Coronary artery (tissue), 2 donors: ENCODE measurements at places on chromosomes 11 and 22.

DNA sequence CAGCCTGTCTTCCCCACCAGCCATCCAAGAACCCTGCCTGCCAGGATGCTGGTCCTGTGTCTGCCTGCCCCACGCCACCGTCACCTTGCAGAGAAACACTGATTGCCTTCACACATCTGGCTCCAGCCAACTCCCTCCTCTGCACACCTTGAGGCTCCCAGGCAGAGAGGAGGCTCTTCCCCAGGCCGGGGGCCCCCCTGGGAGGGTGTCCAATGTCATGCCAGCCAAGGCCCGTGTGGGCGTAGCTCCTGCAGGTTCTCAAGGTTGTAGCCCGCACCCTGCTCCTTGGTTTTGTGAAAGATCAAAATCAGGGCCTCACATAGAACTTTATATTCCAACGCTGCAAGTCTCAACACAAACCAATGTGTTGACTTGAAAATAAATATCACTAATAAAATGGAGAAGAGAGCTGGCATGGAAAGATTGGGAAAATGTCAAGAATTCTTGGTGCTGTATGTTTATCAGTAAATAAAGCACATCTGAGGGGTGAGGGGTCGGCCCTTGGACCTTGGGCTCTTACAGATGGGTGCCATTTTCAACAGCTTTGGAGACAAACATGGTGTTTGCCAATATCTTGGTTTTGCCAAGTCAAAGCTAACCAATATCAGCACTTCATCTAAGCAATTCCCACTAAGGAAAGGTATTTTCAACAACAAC, 6.7 kb upstream of the PPARA start:
- no peak for DNase-seq

DNA sequence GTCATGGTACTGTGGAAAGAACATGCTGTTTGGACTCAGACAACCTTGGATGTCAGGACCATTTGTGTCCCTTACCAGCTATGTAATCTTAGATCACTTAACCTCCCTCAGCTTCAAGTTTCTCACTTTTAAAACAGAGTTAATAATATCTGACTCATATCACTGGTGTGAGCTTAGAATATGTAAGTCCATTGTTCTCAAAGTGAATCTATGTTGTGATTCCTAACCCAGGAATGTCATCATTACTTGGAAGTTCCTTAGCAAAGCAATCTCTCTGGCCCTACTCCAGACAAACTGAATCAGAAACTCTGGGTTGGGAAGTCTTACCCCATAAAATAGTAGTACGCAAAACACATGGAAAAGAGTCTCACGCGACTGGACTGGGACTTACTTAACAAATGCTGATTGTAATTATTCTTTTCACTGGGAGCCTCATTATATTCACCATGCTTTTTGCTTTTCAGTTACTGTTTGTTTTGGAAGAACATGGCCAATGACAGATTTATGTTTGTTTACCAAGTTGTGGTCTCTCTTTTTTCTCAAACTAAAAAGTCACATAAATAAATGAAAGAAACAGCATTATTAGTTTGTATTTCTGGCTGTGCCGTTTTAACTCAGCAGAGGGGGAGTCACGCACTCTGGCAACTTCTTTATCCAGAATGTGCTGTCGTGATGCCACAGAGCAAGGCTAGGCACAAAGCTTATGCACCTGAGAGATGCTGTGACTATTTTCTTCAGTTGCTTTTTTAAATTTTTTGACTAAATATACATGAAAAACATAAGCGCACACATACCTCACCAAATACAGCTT, 217.7 kb upstream of the CTSC start:
- no peak for DNase-seq

GRCh38 chr11:115506954-115507675, 2.9 kb upstream of the CADM1 start:
- no peak for DNase-seq

DNA sequence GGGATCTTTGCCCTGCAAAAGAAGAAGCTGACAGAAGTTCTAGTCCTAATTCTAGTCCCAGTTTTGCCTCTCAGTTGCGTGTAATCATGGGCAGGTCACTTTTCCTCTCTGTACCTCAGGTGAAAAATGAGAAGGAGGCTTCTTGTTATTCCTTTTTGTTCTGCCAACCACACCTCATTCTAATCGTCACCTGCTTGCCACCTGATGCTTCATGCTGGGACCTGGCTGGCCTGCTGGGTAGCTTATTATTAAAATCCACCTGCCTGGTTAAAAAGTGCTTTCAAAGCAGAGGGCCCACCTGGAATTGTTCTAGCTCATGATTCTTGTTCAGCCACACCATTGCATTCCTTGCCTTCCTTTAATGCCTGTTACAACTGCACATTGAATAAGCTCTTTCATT, 8.4 kb upstream of the ALG8 start:
- DNase-seq, result no peak

DNA sequence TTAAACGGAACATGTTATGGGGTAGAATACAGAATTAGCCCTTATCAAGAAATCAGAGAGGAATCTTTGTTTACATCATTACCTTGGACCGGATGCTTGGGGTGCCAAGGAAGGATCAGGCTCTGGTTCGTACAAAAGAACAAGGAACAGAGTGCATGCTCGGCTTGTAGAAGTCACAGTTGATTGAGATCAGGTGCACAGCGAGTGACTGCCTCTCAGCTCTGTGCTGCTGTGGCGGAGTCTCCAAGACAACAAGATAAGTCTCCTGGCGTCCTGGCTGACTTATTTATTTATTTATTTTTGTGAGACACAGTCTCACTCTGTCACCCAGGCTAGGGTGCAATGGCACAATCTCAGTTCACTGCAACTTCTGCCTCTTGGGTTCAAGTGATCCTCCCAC, 31.8 kb downstream of the GLB1L2 start:
- no peak for DNase-seq

DNA sequence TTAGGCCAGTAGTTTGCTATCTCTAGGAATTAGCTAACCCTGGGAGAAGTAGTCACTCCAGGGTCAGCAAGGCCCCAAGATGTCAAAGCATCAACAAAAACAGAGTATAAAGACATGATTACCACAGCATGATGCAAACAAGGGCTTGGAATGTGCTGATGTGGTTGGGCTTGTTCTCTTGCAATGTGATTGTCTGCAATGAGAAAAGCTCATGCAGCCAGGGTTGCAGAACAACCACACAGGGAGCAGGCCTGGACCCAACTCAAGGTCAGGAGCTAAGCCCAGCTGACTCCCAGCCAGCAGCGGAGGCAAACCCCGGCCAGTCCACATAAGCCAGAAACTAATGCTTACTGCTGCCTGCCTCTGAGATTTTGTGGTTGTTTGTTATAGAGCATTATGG, 132.4 kb upstream of the ZC3H12C start:
- DNase-seq, result no peak

DNA sequence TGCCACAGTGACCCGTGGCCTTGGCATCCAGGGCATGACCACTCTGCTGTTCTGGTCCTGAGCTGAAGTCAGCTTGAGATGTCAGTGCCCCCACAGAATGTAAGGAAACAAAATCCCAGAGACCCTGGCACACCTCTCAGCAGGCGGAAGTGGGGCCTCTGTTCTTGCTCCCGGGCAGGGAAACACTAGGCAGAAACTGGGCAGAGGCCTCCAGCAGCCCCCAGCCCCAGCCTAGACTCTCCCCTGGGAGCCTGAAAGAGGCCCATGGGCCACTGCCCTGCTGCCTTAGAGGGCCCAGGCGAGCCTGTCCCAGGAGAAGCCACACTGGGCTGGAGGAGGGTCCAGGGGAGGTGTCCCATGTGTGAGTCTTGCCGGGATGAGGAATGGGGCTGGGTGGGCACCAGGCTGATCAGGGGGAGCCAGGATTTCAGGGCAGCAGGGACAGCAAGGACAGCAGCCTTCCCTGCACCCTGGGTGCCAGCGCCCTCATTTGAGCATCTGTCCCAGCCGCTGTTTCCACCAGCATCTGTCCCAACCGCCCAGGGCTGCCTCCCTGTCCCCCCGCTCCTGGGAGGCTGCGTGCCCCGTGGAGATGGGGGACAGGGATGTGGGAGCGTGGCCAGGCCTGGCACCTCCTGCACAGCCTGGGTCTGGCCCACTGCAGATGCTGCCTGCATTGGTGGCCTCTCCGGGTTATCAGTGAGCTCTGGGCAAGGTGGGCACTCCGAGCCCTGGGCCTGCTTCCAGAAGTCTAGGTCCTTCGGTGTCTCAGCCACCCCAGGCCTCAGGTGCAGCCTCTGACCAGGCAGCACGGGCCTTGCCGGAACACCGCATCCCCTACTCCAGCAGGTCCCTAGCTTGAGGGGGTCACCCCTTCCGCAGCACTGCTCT, 1072.4 kb downstream of the BRD1 start:
- peak; percentile 36 for DNase-seq
